ENCODE measurements at places on chromosomes 2 and 18.

DNA sequence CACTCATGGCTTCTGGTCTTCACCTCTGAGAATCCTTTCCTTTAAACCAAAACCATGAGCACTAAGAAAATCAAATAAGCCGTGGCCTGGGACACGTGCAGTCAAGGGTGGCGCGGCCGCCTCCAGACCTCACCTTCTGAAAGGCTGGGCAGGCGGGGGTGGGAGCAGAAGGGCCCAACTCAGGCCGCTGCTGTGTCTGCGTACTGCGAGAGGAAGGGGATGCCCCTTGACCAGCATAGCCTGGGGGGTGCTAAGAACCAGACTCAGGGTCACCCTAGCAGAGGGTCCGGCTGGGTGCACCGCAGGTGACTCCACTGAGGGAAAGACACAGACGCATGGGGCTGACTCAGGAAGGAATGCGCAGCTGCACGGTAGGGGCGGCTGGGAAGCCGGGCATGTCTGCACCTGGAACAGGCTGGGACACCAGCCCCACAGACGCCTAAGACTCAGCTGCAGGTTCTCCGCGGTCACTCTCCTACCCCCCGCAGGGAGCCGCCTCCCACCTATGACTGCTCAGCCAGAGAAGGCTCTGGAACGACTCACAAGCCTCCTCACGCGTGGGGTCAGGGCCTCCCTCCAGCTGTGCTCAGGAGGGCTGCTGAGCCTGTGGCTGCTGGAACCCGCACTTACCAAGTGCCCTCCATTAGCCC is 432.4 kb upstream of the MYT1L start:
- DNase-seq = no peak

DNA sequence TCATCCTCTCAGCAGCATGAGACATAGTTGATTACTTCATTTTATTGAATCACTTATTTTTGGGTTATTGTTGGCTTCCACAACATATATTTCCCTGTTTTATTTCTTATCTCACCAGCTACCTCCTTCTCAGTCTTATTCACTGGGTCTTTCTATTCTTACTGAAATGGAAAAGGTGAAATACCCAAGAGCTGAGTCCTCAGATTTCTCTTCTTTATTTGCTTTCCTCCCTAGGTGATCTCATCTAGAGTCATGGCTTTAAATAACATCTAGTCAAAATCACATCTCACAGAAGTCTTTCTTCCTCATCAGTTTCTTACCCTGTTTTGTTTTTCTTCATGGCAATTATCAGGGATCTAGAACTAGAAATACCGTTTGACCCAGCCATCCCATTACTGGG is 105.0 kb upstream of the RBBP8 start:
- no peak for DNase-seq

- DNase-seq = no peak
Observed at GRCh38 chr18:70232261-70232660, 26.8 kb upstream of the RTTN start.

DNA sequence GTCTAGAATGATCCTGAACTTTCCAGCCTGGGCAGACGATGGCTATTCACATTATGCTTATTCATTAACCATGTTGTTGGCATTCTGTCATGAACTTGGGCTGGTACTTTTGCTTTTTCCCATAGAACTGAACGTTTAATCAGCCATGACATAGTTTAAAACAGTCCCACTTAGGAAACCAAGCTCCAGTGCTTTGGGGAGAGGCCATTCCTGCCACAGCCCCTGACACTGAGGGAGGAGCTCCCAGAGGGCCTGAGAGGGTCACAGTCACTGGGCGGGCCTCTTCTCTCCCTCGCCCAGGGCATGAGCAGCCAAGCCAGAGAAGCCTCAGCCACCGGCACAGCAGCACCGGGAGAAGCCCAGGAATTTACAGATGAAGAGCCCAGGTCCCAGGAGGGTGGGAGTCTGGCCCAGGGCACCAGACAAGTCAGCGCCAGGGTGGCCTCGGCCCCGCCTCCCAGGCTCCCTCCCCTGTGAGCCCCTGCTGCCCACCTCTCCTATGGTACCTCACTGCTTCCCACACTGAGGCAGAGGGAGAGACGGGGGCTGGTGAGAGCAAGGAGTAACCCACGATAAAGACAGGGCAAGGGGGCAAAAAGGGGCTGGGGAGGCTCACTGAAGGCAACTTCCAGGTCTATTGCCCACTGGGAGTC is 33.6 kb downstream of the MAL start:
- DNase-seq = no peak

DNA sequence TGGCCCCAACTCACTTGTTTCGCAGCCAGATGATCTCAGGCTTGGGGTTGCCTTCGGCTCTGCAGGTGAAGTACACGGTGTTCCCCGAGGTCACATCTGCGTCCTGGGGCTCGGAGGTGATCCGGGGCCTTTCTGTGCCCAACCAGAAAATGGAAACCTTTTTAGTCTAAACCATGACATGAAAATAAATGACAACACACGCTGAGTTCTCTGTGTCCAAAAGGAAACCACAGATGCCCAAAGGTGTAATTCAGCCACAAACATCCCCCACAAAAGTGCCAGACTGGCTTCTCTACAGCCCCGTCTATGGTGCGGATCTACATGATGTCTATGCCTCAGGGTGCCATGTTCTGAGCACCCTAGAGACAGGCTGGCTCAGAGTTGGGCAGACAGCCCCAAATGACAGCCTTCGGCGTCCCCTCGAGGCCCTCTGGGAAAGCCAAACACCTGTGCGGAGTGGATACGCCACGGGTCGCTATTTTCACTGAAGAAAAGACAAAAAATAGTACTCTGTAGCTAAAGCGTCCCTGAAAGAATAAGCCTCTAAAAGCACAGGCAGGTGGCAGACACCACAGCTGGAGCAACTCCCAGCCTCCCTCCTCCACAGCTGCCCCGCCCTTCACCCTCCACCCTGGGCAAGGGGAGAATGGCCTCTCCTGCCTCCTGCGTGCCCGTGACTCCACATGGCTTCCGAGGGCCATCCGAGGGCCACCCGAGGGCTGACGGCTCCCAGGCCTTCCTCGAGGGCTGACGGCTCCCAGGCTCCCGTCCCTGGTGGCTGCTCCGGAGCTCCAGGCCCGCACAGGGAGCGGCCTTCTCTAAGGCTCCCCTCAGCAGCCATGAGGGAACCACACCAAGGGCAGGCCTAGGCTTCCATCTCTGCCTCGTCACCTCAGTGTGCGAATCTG is 67.1 kb downstream of the PXDN start:
- no peak for DNase-seq

DNA sequence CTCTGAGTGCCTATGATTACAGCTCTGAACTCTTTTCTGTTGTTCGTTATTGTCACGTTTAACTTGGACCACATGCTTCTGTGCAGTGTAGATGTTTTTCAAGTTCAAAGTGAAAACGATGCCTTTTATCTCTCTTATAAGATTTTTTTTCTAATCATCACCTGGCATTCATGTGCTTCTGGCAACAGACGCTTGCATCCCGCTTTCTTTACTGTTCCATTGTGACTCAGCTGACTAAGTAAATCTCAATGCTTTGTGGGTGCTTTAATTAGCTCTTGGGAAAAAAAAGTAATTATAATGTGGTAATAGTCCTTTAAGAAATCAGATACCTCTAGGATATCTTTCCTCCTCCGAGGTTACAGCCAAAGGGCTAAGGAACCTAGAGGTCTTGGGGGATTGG is 31.2 kb upstream of the RMP24 start:
- no peak for DNase-seq

DNA sequence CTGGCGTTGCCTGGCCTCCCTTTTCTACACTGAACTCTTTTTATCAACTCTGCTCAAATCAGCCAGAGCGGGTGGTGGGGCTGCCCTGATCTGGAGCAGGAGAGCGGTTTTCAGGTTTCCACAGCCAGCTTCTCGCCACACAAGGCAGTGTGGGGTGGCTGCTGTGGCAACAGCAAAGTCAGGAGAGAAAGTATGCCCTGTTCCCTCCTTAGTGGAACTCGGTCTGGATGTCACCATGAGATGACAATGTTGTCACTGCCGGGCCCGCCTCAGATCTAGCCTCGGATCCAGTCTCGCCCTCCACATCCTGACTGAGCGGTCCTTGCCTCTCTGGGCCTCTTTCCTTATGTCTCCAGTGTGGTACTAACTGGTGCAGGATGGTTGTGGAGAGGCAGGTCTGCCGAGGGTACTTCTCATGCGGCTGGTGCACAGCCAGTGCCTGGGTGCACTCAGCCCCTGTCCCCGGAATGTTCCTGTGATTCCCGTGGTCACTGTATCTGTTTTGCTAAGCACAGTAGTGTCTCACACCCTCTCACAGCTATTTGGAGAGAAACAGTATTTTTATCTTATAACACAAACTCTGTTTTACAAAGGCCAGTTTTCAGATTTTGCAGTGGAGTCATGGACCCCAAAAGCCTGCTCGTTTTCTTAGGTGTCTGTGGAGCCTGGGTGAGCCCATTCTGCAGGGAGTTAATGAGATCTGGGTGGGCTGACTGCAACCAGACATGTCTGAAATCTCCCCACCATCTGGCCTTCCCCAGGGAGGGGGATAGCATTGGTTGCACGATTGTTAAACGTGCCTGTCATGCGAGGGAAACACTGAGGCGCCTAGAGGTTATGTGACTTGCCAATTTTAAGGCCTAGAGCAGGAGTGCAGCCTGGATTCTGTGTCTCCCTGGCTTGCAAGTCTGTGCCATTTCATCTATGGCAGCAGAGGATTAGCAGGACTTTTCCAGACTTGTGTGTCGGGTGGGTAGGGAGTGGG is 261.1 kb upstream of the AGAP1 start:
- no peak for DNase-seq

DNA sequence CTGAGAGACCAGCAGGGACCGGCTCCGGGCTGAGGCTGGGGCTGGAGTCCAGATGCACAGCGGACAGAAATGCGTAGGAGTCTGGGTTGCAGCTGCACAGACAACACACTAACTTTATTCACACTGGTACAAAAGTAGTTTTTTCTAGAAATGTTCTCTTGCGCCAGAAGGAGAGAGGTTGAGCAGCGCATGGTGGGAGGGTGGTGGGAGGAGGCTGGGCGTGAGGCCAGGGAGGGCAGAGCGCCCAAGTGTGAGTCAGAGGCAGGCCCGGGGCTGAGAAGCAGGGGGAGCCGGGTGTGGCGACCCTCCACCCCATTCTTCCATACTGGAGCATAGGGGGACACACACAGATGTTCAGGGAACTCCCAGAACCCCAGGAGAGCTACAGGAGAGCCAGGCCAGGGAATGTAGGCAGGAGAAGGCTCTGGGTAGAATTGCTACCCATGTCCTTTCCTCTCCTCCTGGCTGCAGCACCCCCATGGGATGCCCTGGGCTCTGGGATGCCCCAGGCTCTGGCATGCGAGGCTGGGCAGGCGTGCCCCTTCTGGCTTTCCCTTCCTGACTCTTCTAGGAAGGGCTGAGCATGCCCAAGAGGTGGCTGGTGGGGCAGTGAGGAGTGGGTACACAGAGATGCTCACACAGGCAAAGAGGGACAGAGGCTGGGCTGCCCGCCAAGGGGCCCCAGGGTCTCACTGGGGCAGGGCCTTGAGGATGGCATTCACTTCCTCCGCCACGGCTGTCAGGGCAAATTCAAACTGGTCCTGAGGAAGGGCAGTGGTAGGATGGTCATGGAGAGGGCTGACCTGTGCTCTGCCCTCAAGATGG is 10.6 kb downstream of the DNAJB2 start:
- DNase-seq = no peak

DNA sequence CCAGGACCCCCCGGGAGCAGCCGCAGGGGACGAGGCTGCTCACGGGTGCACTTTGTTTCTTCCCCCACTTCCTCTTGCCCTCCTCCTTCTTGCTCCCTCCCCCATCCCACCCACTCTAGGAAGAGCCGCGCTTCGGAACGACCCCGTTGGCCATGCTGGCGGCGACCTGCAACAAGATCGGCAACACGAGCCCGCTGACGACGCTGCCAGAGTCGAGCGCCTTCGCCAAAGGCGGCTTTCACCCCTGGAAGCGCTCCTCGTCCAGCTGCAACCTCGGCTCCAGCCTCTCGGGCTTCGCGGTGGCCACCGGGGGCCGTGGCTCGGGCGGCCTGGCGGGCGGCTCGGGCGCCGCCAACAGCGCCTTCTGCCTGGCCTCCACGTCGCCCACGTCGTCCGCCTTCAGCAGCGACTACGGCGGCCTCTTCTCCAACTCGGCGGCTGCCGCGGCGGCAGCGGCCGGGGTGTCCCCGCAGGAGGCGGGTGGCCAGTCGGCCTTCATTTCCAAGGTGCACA is 1.3 kb downstream of the SP9 start:
- no peak for DNase-seq

DNA sequence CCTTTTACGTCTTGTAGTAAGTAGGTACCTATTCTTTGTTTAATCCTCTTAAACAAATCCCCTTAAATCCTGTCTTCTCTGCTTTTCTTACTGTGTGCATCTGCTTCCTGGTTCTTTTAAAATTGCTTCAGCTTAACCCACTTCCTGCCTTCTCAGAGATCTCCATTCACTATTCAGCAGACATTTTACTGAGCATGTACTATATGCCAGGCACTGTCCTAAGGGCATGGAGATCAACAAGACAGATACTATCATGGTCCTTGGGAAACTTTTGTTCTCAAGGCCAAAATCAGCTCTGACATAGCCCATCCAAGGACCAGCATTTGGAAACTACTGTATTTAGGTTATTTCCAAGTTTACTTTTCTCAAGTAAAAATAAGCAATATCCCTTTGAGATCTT is 227.5 kb downstream of the TPGS2 start:
- no peak for DNase-seq

- DNase-seq = no peak
Observed at GRCh38 chr2:162636206-162636728, 202.3 kb downstream of the KCNH7 start.

GRCh38 chr2:72996117-72996502 is 75.4 kb downstream of the SFXN5 start:
- DNase-seq = no peak

DNA sequence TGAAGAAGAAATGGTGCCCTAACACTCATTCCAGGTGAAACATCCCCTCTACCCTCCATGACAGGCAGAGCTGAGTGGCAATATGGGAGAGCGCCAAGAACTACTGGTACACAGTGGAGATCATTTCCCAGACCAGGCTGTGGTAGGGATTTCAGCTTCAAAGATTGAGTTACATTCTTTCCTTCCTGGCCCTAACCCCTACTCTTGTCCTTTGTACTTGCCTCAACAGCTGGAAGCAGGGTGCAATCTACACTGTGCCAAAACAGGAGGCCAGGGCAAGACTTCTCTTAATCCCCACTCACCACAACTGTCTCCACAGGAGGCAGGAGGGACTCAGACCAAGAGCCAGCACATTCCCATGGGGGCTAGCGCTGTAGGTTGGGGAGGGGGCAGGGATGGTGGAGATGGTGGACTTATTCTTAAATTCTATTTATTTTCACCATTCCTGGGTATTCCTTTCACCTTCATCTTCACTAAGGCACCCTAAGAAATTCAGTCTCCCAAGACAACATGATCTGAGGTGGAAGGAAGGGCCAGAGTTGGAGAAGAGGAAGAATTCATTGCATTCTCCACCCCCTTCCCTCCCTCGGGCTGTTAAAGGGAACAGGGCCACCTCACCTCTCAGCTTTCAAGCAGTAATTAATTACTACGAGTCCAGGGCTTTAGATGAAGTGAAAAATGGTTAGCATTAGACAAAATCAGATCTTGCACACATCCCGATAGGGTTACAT is 65.9 kb downstream of the AAK1 start:
- no peak for DNase-seq

- no peak for DNase-seq
Observed at GRCh38 chr2:132503701-132504100, 87.1 kb downstream of the GPR39 start.

- no peak for DNase-seq
Observed at GRCh38 chr2:171084128-171084527, 76.6 kb downstream of the TLK1 start.
